Activated CD8-positive, alpha-beta memory T cell treated with anti-CD3 and anti-CD28 coated beads, Interleukin-2, amount 50 U/mL, for 48 hours (primary cell): ENCODE measurements at places on chromosomes 12 and 14.

DNA sequence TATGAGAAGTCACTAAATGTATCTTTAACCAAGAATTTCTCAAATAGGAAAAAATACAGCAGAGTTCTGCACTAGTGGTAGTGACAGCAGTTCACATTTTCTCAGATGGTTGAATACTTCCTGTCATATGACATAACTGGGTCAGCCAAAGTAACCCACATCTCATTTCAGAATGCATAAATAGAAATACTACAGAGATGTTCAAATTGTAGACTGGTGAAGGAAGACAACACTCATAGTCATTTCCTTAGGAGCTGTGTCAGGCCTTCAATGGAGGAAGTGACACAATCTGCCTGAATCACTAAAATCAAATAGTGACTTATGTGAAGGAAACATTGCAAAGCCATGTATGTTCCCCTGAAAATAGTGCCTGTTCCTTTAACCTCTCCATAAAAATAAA lies 32.4 kb downstream of the FERMT2 start:
- no peak for DNase-seq

DNA sequence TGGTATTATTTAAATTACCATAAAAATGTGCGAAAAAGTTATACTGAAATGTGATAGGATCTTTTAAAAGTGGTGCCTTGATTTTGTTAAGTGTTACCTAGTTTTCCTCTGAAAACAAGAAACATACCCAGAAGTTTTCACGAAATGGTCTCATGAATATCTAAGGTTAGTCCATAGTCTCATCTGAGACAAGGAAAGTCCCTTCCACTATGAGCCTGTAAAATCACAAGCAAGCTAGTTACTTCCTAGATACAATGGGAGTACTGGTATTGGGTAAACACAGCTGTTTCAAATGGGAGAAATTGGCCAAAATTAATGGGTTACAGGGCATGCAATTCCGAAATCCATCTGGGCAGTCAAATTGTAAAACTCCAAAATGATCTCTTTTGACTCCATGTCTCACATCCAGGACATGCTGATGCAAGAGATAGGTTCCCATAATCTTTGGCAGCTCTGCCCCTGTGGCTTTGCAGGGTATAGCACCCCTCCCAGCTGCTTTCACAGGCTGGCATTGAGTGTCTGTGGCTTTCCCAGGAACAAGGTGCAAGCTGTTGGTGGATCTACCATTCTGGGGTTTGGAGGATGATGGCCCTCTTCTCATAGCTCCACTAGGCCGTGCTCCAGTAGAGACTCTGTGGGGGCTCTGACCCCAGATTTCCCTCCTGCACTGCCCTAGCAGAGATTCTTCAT lies 271.4 kb downstream of the NAV3 start:
- no peak for DNase-seq

GRCh38 chr12:127445581-127446139 lies 821.3 kb upstream of the TMEM132C start:
- no peak for DNase-seq

- no peak for DNase-seq
Measured at GRCh38 chr14:36768638-36769337, 107.1 kb downstream of the PAX9 start.

DNA sequence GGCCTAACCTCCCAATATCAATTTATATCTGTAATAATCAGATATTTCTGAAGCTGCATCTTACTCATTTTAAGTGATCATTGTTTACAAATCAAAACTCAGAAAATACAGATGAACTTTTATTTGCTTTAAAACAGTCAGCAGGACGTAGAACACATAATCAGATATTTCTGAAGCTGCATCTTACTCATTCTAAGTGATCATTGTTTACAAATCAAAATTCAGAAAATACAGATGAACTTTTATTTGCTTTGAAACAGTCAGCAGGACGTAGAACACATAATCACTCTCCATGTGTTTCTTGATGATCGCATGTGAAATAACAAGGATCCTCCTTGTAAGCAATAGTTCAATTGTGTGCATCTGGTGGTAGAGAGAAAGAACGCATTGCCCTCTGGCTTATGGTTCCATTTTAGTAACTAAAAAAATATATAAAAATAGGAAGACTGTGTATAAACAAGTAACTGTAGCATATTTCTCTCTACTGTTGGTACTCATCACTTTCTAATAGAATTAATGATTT lies 15.0 kb upstream of the TMTC2 start:
- DNase-seq = no peak

DNA sequence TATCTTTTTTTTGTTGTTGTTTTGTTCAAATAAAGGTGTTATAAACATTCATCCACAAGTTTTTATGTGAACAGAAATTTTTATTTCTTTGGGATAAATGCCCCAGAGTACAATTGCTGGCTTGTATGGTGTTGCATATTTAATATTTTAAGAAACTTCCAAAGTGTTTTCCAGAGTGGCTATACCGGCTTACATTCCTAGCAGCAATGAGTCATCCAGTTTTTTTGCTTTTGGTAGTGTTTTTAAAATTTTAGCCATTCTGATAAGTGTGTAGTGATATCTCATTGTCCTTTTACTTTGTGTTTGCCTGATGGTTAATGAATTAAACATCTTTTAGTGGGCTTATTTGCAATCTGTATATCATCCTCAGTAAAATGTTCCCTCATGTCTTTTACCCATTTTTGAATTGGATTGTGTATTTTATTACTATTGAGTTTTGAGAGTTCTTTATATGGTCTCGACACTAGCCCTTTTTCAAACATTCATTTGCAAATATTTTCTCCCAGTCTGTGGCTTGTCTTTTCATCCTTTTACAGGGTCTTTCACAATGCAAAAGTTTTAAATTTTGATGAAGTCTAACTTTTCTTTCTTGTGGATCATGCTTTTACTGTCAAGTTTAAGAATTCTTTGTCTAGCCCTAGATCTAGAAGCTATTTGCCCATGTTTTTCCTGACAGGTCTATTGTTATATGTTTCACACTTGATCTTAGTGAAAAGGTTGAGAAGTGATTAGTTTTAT lies 29.5 kb downstream of the PPP4R4 start:
- DNase-seq = no peak

DNA sequence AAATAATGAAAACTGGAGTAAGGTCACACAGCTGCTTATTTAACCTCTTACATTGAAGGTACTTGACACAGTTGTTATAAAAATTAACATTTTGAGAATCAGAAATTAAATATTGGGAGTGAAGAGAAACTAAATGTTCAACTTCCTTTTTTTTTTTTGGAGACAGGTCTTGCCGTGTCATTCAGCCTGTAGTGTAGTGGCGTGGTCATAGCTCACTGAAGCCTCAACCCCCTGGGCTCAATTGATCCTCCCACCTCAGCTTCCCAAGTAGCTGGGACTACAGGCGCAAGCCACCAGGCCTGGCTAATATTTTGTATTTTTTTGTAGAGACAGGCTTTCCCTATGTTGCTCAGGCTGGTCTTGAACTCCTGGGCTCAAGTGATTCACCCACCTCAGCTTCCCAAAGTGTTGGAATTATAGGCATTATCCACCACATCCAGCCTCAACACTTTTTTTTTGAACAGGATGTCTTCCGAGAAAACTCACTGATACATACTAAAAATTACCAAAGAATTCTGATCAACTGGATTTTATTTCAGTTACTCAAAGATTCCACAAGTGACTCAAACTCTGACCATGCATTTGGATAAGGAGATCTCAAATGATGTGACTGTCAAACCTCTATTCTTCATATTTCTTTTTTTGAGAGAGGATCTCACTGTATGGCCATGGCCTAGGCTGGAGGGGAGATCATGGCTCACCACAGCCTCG lies 35.4 kb downstream of the SGPP1 start:
- DNase-seq = no peak

GRCh38 chr14:99177046-99177655 lies 94.8 kb downstream of the BCL11B start:
- DNase-seq = peak; percentile 49

- no peak for DNase-seq
Measured at GRCh38 chr12:49959685-49960473, 1.8 kb upstream of the AQP5 start.

DNA sequence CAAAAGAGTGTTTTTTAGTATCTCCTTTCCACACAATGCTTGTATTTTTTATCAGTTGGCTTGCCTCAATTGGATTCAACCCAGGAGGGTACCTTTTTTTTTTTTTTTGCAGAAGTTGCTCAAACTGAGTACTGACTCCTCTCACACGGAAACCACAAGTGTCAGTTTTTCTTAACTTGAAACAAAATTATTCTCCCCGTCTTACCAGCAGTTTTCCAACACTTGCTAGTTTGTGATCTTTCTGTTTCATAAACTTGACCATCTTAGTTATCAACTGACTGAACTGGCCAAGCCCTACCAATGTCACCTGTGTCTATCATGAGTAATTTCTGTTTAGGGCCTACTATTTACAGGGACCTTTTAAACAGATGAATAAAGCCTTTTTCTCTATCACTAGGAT lies 34.1 kb upstream of the ITPR2 start:
- DNase-seq = no peak

GRCh38 chr12:49635036-49635435 lies 11.7 kb downstream of the PRPF40B start:
- DNase-seq = no peak

DNA sequence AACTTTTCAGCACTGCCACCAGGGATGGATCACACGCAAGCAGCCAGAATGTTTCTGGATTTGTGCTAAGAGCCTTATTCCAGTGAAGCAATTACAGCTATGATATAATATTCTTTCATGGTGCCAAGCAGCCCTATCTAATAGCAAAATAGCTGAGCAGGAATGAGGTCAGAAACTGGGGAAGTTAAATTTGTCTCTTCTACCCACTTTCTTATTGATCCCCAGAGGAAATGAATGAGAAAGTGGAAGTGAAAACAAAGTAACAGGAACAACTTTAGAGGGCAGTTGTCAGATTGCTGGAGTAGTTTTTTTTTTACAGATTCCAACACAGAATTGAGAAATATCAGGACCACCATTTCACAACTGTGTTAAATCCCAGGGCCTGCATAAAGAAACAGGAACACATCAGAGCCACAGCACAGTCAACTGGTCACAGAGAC lies 44.8 kb downstream of the GCH1 start:
- DNase-seq = no peak

- no peak for DNase-seq
Measured at GRCh38 chr12:7068240-7068993, 7.9 kb downstream of the C1S start.

- DNase-seq = no peak
Measured at GRCh38 chr12:110165540-110166159, 41.5 kb downstream of the IFT81 start.

DNA sequence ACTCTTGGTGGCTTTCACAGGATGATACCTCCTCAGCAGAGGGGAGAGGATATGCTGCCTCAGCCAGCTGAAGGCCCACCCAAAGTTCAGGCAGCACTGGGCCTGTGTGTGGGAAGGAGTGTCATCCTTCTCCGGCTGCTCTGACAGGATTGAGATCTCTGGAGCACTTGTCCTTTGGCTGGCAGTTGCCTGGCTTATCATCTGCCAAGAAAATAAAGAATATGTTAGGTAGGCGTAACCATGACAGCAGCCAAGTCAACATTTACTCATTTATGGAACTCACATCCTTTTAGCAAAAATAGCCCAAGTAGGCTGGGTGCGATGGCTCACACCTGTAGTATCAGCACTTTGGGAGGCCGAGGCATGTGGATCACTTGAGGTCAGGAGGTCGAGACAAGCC lies 68.5 kb downstream of the PPFIBP1 start:
- no peak for DNase-seq

GRCh38 chr12:114302606-114303315 lies 103.2 kb downstream of the TBX5 start:
- DNase-seq = no peak

GRCh38 chr14:58072288-58073071 lies 79.5 kb downstream of the ARMH4 start:
- no peak for DNase-seq

DNA sequence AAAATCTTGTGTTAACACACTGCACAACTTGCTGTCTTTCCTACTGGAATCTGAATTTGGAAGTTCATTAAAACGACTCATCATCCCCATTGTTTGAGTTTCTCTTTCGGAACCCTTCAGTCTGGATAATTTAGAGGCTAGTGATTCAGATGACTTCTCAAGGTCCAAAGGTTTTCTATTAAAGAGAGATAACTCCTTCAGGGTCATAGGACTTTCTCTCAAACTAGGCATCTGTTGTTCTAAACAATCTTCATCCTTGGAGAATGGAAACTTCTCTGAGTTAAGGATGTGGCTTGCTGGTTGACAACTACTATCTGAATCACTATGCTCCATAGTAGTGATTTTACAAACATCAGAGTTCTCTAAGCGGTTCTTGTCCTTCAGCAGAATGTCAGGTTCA lies 4.4 kb downstream of the MLH3 start:
- DNase-seq = no peak

- no peak for DNase-seq
Measured at GRCh38 chr12:95908573-95908972, 33.8 kb downstream of the CCDC38 start.

DNA sequence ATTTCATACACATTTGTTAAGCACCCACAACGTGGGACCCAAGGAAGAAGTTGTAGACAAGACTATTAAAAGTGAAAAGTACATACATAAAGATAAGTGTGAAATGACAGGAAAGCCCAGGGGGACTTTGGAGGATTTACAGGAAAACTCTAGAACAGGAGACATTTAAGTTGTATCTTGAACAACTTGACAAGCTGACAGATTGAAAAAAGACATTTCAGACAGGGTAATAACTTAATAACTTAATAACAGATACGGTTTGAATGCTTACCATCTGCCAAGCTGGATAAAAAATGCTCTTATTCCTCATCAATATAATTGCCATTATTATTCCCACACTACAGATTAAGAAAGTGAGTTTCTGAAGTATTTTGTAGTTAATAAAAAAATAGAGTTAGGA lies 229.7 kb upstream of the SYT10 start:
- DNase-seq = no peak

DNA sequence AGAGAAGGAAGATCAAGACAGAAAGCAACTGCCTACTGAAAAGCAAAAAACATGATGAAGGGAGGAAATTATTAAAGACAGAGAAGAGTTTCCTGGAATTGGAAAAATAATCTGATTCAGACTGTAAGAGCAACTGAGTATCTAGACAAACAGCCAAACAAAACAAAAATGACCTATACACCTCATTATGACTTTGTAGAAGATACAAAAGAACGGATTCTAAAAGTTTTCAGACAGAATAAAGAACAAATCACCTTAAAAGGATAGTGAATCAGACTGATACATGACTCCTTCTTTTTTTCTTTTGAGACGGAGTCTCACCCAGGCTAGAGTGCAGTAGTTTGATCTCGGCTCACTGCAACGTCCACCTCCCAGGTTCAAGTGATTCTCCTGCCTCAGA lies 10.4 kb downstream of the OSBPL8 start:
- DNase-seq = no peak

DNA sequence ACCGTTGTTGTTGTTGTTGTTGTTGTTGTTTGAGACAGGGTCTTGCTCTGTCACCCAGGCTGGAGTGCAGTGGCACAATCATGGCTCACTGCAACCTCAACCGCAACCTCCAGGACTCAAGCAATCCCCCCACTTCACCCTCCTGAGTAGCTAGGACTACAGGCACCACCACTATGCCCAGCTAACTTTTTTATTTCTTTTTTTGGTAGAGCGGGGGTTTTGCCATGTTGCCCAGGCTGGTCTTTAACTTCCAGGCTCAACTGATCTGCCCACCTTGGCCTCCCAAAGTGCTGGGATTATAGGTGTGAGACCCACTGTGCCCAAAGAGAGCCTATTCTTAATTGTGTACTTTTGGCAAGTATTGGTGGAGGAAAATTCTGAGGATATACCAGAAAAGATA lies 25.7 kb downstream of the MOK start:
- peak; percentile 32 for DNase-seq

GRCh38 chr12:34292736-34293625 lies 270.7 kb downstream of the ALG10 start:
- DNase-seq = no peak

- DNase-seq = no peak
Measured at GRCh38 chr14:79466938-79467527, 744.3 kb downstream of the DIO2 start.

- no peak for DNase-seq
Measured at GRCh38 chr12:118694128-118694775, 287.1 kb upstream of the SRRM4 start.
